ENCODE measurements at places on chromosomes 4 and X. TPM values are rescaled to one million over a fixed set of nuclear protein-coding genes. Genes with fewer than 3 reads are reported as not detected.

DNA sequence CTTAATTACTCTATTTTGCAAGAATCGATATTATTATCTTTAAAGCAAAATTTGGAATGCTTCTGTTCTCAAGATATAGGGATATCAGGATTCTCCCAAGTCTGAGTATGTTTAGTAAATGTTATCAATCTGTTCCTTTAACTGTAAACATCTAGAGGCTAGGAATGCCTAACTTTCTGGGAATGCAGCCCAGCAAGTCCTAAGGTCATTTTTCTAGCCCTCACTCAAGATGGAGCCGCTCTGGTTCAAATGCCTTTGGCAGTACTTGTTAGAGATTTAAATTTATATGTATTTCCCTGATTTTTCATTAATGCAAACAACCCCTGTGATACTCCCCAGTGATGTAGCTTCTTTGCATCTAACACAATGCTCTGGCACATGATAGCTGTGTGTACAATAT is 623.8 kb upstream of the LCORL start:
- DNase-seq: no peak

GRCh38 chr4:139227729-139228404 is 50.8 kb upstream of the ELF2 start:
- no peak for DNase-seq

DNA sequence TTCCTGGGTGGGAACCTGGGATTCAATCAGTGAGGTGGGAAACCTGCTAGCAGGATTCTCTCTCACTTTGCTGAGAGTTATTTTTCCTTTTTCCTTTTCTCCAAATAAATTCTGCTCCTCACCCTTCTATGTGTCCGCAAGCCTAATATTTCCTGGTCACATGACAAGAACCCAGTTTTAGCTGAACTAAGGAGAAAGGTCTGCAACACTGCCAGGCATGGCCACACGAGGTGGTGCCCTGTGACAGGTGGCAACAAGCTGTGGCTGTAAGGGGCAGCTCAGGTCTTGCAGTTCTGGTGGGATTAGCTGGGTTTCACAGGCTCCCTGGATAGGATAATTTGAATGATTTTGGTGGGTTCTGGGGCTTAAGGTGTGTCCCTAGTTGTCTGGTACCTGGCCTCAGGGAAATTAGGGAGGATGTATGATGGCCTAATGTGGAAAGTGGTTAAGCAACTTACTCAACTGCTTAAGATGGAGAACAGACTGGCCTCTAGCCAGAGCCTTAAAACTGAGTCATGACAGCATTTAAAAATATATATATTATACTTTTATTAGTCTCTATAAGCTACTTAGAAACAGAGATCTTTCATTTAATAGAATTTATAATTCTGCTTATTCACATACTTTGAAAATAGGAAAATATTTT is 215.0 kb downstream of the IL15 start:
- DNase-seq: no peak

Gene PGK1
- total RNA-seq: 100 TPM

DNA sequence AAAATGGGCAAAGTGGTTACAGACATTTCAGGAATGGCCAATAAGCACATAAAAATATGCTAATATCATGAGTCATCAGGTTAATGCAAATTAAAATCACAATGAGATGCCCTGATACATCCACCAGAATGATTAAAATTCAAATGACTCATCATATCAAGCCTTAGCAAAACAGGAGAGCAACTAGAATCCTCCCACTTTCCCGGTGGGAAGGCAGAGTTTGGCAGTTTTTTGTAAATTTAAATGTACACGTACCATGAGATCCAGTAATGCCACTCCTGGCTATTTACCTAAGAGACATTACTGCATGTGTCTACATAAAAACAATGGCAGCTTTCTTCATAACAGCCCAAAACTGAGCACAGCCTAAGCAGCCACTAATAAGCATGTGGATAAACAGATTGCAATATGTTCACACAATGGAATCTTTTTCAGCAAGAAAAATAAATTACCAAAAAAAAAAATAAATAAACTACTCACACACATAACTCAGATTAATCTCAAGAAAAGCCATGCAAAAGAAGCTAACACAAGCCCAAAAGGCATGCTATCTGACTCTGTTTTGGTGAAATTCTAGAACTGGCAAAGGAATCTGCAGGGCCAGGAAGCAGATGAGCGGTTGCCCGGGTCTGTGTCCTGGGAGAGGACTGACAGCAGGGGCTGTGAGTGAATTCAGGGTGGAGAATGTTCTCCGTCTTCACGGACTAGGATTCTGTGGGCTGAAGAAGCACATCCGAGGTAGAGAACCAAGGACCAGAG is 48.8 kb downstream of the AFAP1 start:
- no peak for DNase-seq

Gene MAGEB17
- total RNA-seq: 0.66 TPM

DNA sequence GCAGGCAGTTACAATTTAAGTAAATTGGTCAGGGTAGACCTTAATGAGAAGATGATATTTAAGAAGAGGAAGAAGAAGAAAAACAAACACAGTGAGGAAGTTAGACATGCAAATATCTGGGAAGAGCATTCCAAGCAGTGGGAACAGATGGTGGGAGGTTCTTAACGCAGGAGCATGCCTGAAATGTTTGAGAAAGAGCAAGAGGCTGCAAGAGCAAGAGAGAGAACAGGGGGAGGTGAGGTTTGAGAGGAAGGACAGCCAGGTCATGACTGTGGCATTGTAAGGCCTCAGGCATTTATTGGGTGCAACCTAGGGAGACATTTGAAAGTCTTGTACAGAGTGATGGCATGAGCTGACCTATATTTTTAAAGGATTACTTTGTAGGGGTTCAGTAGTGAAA is 136.0 kb downstream of the UGT8 start:
- no peak for DNase-seq

DNA sequence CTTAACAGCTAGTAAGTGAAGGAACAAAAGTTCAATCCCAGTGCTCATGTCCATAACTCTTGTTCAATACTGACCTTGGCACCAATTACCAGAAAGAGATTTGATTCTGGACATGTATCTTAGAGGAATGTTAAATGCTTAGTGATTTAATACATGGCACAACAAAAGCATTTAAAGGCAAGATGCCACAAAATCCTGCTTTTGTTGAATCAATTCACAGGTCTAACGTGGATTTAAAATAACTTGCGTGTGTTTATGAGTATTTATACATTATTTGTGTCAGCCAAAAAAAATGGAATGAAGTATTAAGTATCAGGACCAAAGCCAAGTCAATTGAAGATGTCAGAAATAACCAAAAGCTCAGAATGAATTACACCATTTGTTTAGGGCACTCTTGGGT is 85.4 kb upstream of the GIMD1 start:
- no peak for DNase-seq

Gene RPS6KA6
- total RNA-seq: 2.5 TPM

DNA sequence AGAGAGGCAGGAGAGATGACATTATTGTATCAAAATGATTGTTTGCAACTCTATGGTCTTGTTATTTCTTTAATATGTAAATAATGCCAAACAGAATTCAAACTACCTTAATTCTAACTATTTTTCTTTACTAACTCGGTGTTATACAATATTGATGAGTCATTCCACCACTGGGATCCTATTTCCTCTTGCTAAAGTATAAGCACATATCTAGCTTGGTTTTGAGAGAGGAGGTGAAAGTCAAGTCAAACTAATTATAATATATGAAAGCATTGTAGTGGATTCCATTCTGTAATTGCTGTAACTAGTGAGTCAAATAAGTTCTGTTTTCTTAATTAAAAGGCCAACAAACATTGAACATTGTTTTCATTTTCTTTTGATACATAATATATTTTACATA is 837.6 kb downstream of the PDHA2 start:
- DNase-seq: no peak

DNA sequence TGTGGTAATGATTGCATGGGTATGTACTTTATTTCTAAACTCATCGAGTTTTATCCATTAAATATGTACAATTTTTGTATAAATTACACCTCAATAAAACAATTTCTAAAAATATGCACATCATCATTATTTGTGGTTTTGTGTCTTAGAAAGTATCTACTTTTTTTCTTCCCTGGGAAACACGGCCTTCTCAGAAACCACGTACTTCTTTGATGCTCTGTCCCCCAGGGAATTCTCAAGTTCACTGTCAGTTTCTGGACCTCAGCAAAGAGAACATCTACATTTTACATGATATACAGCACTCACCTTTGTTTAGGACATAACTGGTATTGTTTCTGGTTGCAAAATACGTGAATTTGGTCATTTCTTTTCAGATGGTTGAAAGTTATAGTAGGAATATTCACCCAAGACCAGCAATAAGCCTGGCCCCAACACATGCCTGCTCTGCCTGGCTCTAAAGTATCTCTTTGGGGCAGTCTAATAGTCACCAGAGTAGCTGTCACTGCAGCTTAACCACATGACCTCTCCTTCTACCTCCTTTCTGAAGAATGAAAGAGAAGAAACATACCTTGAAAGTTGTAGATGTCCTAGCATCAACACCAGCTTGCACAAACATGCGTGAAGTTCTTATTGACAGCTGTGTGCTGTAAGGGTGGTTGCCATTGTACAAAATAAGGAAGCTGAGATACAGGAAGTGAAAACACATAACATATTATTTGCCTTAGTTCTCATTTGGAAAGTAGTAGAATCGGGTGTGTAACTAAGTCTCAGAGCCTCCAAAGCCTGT is 48.4 kb upstream of the SPANXN4 start:
- DNase-seq: no peak

- DNase-seq: no peak
Observed at GRCh38 chr4:165190591-165191347, 16.6 kb upstream of the KLHL2 start.

DNA sequence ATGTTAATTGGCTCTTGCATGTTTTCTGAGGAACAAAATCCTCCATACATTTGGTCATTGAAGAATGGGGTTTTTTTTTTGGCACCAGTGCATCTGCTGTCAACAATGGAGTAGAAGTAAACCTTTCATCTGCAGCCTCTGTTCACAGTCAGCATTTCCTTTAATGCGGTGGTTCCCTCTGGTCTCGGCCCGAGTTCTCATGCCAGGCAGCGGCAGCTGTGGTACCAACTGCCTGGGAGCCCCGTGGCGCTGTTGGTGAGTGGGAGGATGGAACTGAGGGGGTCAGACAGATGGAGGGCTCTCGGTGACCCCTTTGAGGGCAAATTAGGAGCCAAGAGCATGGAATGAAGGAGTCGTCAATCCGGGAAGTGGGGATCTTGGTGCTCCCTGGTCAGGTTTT is 114.7 kb downstream of the AFF1 start:
- no peak for DNase-seq
